ENCODE measurements at places on chromosomes 2 and 18.

- DNase-seq = no peak
Measured at GRCh38 chr2:47664817-47665216, 118.1 kb upstream of the MSH6 start.

GRCh38 chr2:8692783-8693156 lies 10.9 kb downstream of the ID2 start:
- no peak for DNase-seq

DNA sequence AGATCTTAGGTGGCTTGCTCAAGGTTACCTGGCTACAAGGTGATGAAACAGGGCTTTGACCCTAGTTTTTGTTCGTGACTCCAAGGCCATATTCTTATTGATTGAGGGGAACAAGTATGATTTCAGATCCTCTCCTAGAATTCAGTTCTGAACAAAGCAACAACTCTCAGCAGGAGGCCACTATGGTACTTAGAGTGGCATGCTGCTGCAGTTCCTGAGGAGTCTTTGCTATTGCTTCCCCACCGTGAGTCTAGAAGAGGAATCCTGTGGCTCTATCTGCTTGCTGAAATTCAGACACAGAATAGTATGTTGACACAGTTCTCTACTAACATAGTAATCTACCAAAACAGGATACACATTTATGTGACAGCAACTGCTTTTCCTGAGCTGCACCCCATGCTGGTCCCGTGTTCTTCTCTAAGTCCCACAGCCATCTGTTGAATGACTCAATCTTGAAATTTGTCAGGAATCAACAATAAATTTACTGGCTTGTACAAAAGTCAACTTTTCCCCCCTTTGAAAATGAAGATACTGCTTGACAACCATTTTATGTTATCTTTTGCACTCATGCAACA lies 4.1 kb downstream of the TGFBRAP1 start:
- DNase-seq = no peak

- no peak for DNase-seq
Measured at GRCh38 chr2:224556381-224556780, 28.8 kb downstream of the CUL3 start.

DNA sequence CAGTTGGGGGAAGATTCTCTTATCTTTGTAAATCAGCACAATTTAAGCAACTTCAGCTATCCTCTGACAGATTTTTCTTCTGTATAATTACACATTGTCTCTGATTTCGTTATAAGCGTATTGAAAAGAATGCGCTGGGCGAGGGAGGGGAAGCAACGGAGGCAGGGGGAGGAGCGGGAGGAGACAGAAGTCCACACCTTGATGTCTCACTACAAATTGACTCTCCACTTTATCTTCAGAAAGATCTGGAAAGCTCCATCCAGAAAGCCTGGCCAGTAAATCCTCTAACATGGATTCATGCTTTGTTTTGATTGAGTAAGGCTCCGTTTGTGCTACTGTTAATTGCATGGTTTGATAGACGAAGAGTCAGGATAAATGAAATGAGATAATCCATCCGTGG lies 76.6 kb downstream of the SMIM21 start:
- no peak for DNase-seq

GRCh38 chr18:26438980-26439379 lies 109.4 kb downstream of the KCTD1 start:
- no peak for DNase-seq

GRCh38 chr2:39217192-39217550 lies 26.6 kb downstream of the CDKL4 start:
- no peak for DNase-seq

All from ovary (tissue), 10 donors.